Mesendoderm (in vitro differentiated cells): ENCODE measurements at places on chromosomes 3 and 15.
A peak's percentile ranks its signal among the peaks of the same experiment; 100 is the strongest.

- no peak overlapping the region for H3K27ac ChIP-seq
- H3K4me3 ChIP-seq: no peak overlapping the region
- H3K27me3 ChIP-seq: no peaks in the 10 kb centered on the region
- no peaks in the 10 kb centered on the region for H3K36me3 ChIP-seq
Measured at GRCh38 chr3:188299708-188300107, 145.8 kb downstream of the LPP start.

- no peak overlapping the region for H3K27ac ChIP-seq
- H3K27me3 ChIP-seq: no peaks in the 10 kb centered on the region
- no peaks in the 10 kb centered on the region for H3K36me3 ChIP-seq
- no peaks in the 10 kb centered on the region for H3K4me1 ChIP-seq
- no peak for DNase-seq
Measured at GRCh38 chr3:187728248-187728647, 17.0 kb downstream of the BCL6 start.

GRCh38 chr15:33068007-33068481 is 126.5 kb downstream of the FMN1 start:
- peak; percentile 79 for DNase-seq
- H3K4me3 ChIP-seq: no peak overlapping the region
- H3K27ac ChIP-seq: peak overlapping the region; percentile 63
- peaks cover 12% of the 10 kb centered on the region for H3K4me1 ChIP-seq
- H3K27me3 ChIP-seq: no peaks in the 10 kb centered on the region

DNA sequence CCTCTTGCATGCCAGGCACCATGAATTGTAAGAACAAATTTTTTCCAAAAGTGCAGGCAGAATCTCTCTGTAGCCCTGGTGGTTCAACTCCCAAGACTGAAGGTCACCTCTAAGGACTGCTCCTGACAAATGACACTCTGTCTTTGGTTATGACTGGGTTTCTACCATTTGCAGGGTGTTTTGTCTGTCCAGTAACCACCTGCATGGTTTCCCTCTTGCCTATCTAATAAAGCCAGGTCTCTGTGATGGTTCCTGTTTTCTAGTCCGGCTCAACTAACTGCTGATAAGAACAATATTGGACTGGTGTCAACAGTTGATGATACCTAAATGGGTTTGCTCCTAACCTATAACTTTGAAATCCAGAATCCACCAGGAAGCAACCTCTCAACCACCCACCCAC is 43.7 kb downstream of the ATP8B4 start:
- DNase-seq: no peak
- H3K4me1 ChIP-seq: no peaks in the 10 kb centered on the region
- no peak overlapping the region for H3K27ac ChIP-seq
- H3K36me3 ChIP-seq: no peaks in the 10 kb centered on the region

GRCh38 chr15:40806672-40807027 is 239 bp upstream of the ZFYVE19 start:
- H3K36me3 ChIP-seq: no peaks in the 10 kb centered on the region
- DNase-seq: no peak
- no peaks in the 10 kb centered on the region for H3K27me3 ChIP-seq
- no peak overlapping the region for H3K27ac ChIP-seq
- no peak overlapping the region for H3K4me3 ChIP-seq
- no peaks in the 10 kb centered on the region for H3K4me1 ChIP-seq

DNA sequence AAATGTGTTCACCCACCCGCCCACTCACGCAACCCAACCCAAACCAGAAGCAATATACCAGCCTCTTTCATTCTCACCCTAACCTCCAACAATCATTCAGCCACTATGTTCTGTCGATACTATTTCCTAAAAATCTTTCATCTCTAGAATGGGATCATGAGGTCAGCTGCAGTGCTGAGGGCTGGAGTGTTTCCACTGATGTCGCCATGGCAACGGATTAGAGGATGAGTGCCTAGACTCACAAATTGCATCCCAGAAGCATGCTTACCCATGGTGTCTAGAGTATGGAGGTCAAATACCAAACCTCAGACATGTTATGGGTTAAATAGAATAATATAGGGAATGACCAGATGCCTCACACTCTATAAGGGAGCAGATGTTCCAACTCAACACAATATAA is 138.5 kb downstream of the GABRB3 start:
- H3K4me1 ChIP-seq: peaks cover 34% of the 10 kb centered on the region
- no peaks in the 10 kb centered on the region for H3K36me3 ChIP-seq
- peak overlapping the region; percentile 95 for H3K27ac ChIP-seq
- peak; percentile 96 for DNase-seq

- no peak overlapping the region for H3K27ac ChIP-seq
- H3K36me3 ChIP-seq: no peaks in the 10 kb centered on the region
- no peaks in the 10 kb centered on the region for H3K4me1 ChIP-seq
Measured at GRCh38 chr3:134910026-134910425, 115.0 kb downstream of the EPHB1 start.

DNA sequence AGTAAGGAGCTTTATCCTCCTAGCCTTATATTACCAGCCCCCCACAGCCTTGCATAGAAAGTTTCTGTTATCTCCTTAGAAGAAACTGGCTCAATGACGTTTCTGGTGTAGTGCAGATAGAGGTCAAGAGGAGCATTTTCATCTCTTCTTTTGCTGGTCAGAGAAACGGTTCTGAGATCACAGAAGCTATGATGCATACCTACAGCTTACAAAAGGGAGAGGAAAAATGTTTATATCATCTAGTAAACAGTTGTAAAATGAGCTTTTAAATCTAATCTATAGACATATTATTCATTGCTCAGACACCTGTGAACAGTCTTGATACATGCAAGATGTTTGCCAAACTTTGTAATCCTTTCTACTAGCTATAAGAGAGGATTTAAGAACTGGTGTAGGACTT is 68.0 kb downstream of the GMPS start:
- H3K36me3 ChIP-seq: no peaks in the 10 kb centered on the region
- no peak overlapping the region for H3K27ac ChIP-seq
- no peak overlapping the region for H3K4me3 ChIP-seq
- H3K4me1 ChIP-seq: no peaks in the 10 kb centered on the region
- no peaks in the 10 kb centered on the region for H3K27me3 ChIP-seq

DNA sequence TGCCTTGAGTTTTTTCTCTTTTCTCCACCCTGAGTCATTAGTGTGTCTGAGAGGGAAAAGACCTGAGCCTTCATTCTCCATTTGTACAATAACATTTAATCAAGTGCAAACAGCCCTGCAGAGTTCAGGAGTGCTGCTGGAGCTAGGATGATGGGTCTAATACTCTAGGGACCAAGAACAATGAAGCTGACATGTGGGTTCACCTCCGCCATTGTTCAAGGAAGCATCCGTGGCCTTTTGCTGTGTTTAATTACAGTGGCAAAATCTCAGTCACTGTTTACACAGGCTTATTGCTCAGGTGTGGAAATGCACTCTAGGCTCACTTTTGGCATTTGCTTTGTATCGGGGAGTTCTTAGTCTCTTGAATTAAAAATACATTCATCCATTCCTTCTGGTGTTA is 259.6 kb downstream of the LRTM1 start:
- no peaks in the 10 kb centered on the region for H3K36me3 ChIP-seq
- H3K27ac ChIP-seq: no peak overlapping the region
- DNase-seq: no peak
- H3K4me1 ChIP-seq: peaks cover 3% of the 10 kb centered on the region

DNA sequence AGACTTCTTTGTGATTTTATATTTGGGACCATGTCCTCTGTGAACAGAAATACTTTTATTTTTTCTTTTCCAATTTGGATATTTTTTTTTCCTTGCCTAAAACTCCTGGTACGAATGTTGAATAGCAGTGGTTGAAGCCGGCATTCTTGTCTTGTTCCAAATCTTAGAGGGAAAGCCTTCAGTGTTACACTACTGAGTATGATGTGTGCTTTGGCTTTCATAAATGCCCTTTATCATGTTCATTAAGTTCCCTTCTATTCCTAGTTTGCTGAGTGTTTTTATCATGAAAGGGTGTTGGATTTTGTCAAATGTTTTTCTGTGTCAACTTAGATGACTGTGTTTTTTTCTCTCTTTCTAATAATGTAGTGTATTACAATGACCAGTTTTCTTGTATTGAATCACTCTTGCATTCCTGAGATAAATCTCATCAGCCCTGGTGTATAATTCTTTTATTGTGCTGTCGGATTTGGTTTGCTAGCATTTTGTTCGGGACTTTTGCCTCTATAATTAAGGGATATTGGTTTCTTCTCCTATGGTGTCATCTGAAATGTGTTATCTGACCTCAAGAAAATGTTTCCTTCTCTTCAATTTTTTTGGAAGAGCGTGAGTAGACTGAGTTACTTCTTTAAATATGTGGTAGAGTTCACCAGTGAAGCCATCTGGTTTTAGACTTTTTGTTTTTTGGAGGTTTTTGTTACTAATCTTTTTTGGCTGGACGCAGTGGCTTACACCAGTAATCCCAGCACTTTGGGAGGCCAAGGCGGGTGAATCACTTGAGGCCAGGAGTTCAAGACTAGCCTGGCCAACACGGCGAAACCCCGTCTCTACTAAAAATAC is 33.3 kb downstream of the MAP1A start:
- no peaks in the 10 kb centered on the region for H3K4me1 ChIP-seq
- H3K27ac ChIP-seq: no peak overlapping the region
- no peaks in the 10 kb centered on the region for H3K36me3 ChIP-seq
- H3K27me3 ChIP-seq: no peaks in the 10 kb centered on the region
- no peak overlapping the region for H3K4me3 ChIP-seq

GRCh38 chr3:141311170-141311495 is 57.2 kb upstream of the ZBTB38 start:
- peak overlapping the region; percentile 76 for H3K4me3 ChIP-seq
- H3K4me1 ChIP-seq: peaks cover 2% of the 10 kb centered on the region
- H3K27ac ChIP-seq: no peak overlapping the region
- H3K36me3 ChIP-seq: no peaks in the 10 kb centered on the region
- DNase-seq: no peak

GRCh38 chr3:135237371-135238143 is 442.5 kb downstream of the EPHB1 start:
- H3K4me1 ChIP-seq: no peaks in the 10 kb centered on the region
- no peak overlapping the region for H3K27ac ChIP-seq
- peak; percentile 61 for DNase-seq
- H3K36me3 ChIP-seq: no peaks in the 10 kb centered on the region
- no peak overlapping the region for H3K4me3 ChIP-seq
- no peaks in the 10 kb centered on the region for H3K27me3 ChIP-seq

DNA sequence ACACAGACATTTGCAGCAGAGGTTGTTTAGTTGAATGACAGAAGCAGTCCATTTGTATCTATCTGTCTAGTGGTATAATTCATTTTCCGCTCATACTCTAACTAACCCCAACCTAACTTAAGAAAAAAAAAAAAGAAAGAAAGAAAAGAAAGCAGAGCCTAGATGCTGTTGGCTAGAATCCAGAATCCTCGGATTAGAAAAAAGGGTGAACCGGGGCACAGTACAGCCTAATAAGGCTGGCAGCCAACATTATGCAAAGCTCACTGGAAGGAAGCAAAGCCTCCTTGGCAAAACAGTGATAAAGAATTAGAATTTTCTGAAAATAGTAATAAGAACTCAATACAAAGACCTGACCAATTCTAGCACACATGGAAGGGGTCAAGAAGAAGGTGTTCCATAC is 640.8 kb downstream of the TUSC7 start:
- no peaks in the 10 kb centered on the region for H3K27me3 ChIP-seq
- no peak for DNase-seq
- H3K4me3 ChIP-seq: no peak overlapping the region
- H3K4me1 ChIP-seq: no peaks in the 10 kb centered on the region
- H3K36me3 ChIP-seq: no peaks in the 10 kb centered on the region

DNA sequence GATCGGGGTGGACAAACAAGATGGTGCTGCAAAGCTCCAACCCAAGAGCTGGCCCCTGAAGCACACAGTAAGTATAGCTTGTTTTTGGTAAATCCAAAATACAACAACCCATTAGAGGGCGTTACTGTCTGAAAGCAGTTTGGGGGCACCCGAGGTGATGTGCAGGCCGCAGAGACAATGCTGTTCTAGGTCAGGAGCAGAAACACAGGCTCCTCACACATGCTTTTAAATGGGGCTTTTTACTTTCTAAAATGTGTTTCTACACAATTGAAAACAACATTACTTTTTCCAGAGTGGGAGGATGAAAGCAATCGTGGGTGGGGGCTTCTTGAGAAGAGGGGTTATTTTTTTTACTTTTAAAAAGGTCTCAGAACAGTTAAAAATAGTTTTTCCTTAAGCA is 1029.3 kb upstream of the CFAP20DC start:
- no peaks in the 10 kb centered on the region for H3K27me3 ChIP-seq
- no peaks in the 10 kb centered on the region for H3K36me3 ChIP-seq
- H3K4me1 ChIP-seq: no peaks in the 10 kb centered on the region
- DNase-seq: peak; percentile 31
- H3K4me3 ChIP-seq: no peak overlapping the region

DNA sequence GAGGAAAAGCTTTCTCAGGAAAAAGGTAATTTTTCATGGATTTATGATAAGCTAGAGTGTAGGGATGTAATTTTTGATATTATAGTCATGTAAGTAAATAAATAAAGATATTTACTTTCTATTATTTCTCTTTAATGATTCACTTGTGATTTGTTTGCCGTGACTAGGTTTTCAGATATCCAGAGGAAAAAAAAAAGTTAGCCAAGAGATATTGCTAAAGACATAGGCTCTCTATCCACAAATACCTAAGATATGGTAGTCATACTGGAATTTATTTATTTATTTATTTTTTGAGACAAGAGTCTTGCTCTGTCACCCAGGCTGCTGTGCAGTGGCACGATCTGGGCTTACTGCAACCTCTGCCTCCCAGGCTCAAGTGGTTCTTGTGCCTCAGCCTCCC is 59.9 kb downstream of the AP4E1 start:
- no peak for DNase-seq
- H3K4me1 ChIP-seq: no peaks in the 10 kb centered on the region
- H3K27ac ChIP-seq: no peak overlapping the region
- H3K36me3 ChIP-seq: no peaks in the 10 kb centered on the region
- no peaks in the 10 kb centered on the region for H3K27me3 ChIP-seq

DNA sequence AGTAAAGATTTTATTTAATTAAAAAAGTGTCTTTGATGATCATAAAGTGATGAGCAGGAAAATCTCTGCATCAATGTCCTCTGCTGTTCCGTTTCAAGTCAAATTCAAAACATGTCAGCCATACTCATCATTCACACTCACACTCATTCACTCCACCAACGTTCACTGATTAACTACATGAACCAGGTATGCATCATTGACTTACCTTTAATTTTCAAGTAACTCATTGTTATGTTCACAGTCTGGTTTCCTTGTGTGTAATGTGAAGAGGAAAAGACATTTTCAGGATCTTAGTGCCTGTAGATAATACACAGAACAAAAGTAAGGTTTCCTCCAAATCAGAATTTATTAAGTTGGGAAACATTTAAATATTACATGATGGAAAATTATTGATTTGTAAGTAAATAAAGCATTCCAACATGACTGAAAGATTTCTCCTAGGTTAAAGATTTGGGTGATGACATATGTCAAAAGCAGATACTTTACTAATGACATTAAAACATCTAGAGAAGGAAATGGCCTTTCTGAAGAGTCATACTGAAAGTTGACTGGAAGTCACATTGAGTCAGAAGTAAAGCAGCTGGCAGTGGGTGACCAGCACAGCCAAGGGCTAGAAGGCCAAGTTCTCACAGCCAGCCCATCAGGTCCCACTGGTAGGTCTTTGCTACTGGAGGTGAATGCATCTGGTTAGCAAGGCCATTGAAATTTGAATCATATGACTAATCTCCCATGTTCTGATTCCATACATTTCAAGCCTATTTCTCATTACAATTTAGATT is 251.9 kb downstream of the CDIN1 start:
- H3K4me3 ChIP-seq: no peak overlapping the region
- H3K4me1 ChIP-seq: no peaks in the 10 kb centered on the region
- H3K27me3 ChIP-seq: no peaks in the 10 kb centered on the region

GRCh38 chr15:64686130-64686735 is 89.2 kb downstream of the RBPMS2 start:
- peak; percentile 77 for DNase-seq
- peaks cover 19% of the 10 kb centered on the region for H3K36me3 ChIP-seq
- H3K4me1 ChIP-seq: peaks cover 8% of the 10 kb centered on the region
- H3K27ac ChIP-seq: no peak overlapping the region
- H3K4me3 ChIP-seq: no peak overlapping the region
- no peaks in the 10 kb centered on the region for H3K27me3 ChIP-seq
